ENCODE measurements at places on chromosomes 12 and 14.

GRCh38 chr12:31119192-31119802 lies 45.6 kb downstream of the DDX11 start:
- no peak for DNase-seq

GRCh38 chr12:120314220-120314619 lies 12.1 kb downstream of the SIRT4 start:
- no peak for DNase-seq

DNA sequence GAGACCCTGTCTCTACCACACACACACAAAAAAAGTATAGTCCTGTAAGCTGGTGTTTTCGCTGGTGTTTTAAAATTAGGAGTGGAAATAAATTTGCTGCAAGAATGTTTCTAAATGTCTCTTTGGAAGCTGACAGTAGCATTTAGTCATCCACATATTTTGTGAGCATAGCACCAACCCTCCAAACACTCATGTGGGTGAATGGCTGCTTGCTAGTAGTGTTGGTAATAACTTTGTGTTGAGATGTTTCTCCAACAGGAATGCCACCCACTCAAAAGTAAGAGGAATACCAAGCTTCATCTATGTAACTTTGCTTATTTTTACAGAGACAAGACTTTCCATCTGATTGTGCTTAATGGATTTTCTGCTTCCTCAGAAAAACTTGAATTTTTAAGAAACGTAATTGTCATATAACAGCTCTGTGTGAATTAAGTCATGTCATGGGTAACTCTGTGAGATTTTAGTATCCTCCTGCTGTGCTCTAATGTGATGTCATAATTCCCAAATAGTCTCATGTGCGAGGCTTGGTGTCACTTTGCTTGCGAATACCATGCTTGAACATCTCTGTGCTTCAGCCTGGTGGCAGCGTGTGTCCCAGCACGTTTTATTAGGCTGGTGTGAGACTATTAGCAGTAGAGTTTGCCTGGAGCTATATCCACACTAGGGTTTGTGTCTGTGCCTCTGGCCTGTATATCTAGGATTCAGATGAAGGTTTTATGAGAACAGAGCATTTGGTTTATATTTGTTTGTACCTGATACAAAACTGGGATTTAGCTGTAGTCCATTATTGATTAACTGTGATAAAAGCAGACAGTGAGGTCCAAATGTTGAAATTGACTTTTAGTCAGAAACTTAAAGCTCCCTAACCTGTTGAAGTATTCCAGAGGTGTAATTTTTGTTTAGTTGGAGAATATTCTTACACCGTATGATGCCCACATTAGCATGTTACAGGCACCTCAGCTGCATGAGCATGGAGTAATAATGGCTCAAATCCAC lies 80.5 kb downstream of the FBXW8 start:
- DNase-seq, result no peak

DNA sequence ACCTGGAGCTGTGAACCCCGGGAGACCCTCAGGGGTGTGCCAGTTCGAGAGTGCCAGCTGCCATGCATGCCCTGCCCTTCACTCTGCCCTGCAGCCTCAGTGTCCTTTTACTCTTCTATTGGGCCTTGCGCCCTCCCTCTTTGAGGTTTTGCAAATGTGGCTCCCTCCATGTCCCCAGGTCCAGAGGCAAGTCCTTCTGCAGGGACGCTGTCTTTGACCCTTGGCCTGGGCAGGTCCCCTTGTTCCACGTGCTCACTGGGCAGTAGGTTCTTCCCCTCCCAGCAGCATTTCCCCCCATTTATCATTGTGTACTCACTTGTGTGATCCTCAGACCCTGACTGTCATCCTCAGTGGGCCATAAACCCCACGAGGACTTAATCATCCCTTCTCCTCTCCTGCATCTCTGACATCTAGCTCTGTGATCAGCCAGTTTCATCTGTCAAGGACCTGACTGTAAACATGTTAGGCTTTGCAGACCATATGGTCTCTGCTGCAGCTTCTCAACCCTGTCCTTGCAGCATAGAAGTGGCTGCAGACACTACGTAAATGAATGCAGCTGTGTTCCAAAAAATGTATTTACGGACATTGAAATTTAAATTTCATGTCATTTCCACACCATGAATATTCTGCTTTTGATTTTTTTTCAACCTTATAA lies 36.6 kb downstream of the TSPAN9 start:
- DNase-seq, result no peak

DNA sequence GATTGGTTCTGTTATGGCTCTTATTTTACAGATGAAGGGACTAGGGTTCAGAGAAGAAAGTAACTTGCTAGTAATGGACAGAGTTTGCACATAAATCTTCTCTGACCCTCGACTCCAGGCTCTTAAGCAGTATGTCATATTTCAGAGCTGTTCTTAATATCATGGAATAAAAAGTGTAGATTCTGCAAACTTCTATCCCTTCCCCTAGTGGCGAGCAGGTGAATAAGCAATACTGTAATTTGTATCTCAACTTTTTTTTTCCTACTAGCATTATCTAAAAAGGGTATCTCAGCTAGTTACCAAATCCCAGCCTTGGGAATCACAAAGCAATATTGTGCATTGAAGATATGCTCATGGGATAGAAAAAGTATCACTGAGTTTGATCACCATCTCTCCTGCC lies 83.2 kb downstream of the ANO4 start:
- DNase-seq, result no peak

DNA sequence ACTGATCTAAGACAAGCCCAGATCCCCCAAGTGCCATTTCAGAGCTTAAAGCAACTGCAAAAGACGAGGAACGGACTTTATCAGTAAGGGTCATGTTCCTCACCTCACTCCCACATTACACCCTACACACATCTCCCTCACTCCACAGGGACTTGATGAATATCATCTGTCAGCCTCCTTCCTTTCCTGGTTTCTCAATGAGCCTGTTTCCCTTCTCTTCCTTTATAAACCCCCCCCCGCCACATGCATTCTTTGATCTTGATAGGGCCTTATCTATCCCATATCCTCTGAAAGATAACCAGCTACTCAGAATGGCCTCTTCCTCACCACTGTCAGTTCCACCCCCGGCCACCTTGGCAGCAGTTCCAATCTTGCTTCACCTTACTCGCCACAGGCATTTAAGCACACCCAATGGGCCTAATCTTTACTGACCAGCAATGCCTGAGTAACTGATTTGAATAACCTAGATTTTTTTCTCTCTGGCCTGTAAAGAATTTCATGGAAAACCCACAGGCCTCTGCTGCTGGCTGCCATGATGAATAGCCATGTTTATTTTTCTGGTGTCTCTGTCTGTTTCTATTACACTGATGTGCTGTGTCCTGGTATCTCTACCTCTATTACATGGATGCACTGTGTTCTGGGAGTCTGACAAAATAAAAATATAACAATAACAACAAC lies 138.7 kb downstream of the PHLDA1 start:
- DNase-seq, result no peak

DNA sequence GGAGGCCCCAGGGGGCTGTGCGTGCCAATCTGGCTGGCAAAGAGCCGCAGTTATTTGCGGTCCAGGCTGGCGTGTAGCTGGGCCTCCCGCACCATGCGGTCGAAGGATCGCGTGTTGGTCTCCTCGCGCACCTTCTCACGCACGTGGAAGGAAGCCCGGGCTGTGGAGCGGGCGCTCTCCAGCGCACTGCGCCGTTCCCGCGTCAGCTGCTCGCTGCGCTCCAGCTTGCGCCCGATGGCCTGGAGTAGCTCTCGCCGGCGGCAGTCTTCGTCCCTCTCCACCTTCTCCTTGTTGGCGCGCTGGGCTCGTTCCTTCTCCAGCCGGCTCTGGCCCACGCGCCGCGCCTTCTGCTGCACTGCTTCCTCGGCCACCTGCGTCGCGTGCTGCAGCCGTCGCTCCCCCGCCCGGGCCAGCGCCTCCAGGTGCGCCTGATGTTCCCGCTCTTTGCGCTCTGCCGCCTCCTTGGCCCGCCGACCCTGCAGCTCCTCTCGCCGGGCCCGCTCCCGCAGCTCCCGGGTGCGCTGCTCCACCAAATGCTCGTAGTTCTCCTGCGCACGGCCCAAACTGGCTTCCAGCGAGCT lies 3.1 kb downstream of the CCDC177 start:
- no peak for DNase-seq
